Activated CD8-positive, alpha-beta T cell treated with anti-CD3 and anti-CD28 coated beads, Interleukin-2, amount 10 ng/mL, durations not matched to agents 7 days and 5 days (primary cell): ENCODE measurements at places on chromosomes 3 and 15. TPM values are rescaled to one million over a fixed set of nuclear protein-coding genes. Genes with fewer than 3 reads are reported as not detected.

DNA sequence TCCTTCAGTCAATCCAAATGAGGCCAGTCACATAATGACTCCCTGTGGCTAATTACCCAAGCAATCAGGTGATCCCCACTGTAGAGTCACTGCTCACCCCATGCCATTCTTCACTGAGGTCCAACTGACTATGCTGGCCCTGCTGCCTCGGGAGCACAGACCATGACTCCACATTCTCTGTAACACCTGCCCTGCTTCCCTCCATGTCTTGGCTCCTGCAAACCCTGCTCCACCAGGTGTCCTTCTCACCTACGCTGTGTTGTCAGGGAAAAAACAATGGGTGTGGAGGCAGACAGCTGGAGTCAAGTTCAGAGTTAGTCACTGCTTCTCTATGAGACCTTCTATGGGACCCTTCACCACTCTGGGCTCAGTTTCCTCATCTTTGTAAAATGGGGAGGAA is 6.1 kb upstream of the SFMBT1 start:
- no peak for DNase-seq

Gene IMPG2
- total RNA-seq, result 0.29 TPM

DNA sequence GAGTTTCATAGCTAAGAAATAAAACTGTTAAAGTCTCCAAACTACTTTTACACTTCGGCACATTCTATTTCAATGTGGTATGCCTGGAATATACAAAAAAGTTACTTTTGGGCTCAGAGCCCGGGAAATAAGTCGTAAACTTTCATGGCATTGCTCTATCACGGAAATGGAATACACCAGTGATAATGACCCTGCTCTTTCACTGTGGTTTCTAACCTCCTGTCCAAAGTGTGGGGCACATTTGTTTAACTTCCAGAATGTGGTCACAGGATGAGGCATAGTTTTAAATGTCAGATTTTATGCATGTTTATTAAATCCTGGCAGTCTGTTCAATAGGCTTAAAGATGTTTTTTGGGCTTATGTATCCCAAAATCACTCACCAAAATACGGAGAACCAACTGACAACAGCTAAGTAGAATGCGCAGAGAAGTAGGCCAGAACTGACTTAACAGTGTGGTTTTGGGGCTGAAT is 5.1 kb downstream of the CXCR6 start:
- no peak for DNase-seq

DNA sequence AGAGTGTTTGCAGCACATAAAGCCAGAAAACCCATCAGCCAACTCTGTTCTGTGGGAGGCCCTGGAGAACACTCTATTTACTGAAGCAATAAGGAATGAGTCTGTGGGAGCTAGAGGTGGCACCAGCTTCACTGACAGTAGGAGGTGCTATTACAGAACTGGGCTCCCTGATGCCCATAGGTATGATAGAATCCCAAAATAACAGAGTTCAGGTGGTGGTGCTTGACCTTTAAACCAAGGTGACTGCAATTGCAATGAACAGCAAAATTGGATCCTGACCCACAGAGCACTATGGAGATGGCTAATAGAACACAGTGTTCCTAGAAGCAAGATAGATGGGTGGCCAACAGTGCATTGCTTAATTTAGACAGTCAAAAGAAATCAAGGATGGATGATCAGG is 95.4 kb upstream of the RNU6-1 start:
- DNase-seq, result no peak

DNA sequence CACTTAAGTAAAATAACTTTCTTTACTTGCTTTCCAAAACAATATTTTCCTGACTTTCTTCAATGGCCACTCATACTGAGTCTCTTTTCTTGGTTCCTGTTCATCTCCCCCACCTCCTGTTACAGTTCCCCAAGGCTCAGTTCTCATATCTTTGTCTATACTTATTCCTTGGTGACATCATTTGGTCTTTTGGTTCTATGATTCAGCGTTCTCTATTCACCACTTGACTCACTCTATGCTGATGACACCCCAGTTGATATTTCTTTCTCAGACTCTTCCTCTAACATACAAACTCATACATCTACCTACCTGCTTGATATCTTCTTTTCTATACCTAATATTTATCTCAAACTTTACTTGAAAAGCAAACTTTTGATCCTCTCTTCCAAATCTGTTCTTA is 85.0 kb upstream of the P3H2 start:
- DNase-seq, result no peak

Gene TM4SF18
- not detected for total RNA-seq

Gene UBAP1L
- 3.5 TPM for total RNA-seq
